ENCODE measurements at places on chromosomes 2 and 18.

- no peak for DNase-seq
These were observed 122.8 kb downstream of the TMEM18 start for GRCh38 chr2:554444-554843.

DNA sequence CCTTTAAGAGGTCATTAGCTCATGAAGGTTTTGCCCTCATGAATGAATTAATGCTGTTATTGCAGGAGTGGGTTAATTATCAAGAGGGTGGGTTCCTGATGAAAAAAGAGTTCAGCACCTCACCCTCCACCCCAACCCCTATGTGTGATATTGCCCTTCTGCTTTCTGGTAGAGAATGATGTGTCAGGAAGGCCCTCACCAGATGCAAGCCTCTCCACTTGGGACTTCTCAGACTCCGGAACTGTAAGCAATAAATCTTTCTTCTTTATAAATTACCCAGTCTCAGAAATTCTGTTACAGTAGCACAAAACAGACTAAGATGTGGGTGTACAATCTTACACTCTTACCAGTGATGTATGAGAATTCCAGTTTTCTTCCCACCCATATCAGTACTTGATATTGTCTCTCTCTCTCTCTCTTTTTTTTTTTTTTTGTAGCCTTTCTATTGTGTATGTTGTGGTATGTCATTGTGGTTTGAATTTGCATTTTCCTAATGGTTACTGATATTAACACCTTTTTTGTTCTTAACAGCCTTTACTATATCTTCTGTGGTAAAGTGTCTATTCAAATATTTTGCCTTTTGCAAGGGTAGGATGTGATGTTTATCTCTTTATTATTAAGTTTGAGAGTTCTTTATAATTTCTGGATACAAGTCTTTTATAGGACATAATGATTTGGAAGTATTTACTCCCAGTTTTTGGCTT lies 10.4 kb upstream of the MAP2 start:
- DNase-seq, result no peak

- no peak for DNase-seq
These were observed 125.9 kb downstream of the TTC32 start for GRCh38 chr2:19775838-19776237.

DNA sequence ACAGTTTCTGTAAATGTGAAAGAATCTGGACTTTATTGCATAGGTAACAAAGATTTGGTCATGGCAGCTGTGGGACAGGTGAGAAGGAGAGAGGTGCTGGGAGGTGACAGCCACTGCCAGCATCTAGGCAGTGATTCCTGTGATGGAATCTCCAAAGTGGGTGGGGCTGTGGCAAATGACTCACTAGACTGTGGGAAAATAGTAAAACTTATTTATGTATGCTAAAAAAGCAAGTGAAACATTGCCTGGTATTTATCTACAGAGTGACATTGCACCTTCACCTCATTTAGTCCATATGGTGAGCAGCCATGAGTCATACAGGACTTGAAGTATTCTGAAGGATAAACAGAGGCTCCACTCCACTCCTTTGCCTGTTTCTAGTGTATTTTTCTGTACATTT lies 145.3 kb upstream of the MEX3C start:
- DNase-seq, result peak; percentile 71

- DNase-seq, result no peak
These were observed 38.7 kb downstream of the FANCL start for GRCh38 chr2:58202404-58202803.

GRCh38 chr2:38486213-38487026 lies 109.3 kb upstream of the ATL2 start:
- DNase-seq, result no peak
